Cortex of kidney (tissue), 1 donor: ENCODE measurements at places on chromosomes 3 and 15.

DNA sequence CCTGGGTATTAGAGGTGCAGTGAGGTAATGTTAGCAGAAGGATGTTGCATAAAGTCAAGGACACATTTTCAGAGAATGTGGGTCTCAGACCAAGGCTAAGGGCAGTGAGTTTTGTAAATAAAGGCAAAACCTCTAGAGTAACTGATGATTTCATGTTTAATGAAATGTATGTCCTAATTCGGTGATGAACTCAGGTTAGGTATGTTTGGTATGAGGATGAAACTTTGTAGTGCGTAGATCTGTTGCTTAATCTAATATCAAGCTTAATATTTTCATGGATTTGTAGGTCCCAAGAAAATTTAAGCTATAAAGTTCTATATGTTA is 3.6 kb downstream of the USP50 start:
- DNase-seq = no peak

DNA sequence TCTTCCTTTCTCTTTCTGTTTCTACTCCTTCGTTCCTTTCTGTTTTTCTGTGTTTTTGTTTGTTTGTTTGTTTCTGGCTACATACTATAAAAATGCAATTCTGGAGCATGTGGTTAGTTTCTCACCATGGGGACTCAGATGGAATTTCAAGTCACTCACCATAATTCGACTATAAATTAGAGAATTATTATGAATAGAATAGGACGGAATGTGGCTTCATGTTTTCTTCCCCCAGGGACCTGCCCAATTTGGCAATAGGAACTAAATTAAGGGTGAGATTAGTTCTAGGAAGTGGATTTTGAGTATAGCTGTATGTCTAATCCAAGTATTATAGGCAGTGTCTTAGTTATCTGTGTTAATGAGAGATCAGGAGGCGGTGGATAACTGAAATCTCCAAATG is 96.9 kb downstream of the THSD4 start:
- DNase-seq = no peak

GRCh38 chr15:82739086-82739485 is 29.4 kb upstream of the AP3B2 start:
- DNase-seq = no peak

DNA sequence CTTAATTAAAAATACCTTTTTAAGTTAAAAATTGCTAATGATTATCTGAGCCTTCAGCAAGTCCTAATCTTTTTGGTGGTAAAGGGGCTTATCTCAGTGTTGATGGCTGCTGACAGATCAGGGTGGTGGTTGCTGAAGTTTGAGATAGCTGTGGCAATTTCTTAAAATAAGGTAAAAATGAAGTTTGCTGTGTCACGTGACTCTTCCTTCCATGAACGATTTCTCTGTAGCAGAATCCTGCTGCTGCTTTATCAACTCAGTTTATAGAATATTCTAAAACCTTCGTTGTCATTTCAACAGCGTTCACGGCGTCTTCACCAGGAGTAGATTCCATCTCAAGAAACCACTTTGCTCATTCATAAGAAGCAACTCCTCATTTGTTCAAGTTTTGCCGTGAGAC is 110.1 kb downstream of the SUCNR1 start:
- no peak for DNase-seq

DNA sequence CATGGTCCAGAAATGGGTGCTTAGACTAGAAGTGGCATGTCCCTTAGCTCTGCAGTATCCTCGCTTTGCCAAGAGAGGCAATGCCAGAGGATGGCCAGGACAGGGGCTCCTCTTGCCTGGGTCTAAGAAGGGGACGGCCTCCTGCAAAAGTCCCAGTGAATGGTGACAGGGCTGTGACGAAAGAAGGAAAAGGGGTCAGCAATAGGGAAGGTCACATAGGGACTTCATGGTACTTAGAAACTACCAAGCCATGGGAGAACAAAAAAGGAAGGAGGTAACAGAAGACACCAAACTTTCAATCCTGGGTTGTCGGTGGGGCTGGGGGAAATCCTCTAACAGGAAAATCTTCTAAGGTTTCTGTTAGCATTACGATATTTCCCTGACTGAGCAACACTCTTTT is 36.2 kb upstream of the ATOSA start:
- no peak for DNase-seq

DNA sequence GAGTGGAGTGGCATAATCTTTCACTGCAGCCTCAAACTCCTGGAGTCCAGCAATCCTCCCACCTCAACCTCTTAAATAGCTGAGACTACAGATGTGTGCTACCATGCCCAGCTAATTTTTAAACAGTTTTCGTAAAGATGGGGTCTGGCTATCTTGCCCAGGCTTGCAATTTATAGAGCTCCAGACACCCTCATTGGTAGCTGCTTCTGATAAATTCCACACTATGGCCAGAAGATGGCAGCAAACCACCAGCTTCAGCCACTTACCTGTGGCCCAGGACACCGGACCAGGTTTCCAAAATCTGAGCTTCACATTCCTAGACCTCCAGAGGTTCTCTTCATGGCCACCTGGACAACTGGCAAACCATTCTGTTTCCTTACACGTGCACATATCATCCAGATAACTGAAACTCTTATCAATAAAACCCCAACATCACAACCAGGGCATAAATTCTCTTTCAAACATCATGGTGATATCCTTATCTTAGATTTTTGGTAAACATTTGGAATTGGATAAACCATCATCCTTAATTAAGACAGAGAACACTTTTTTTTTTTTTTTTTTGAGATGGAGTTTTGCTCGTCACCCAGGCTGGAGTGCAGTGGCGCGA is 28.9 kb downstream of the FBXW12 start:
- no peak for DNase-seq

GRCh38 chr15:58161436-58161930 is 23.3 kb downstream of the AQP9 start:
- no peak for DNase-seq

DNA sequence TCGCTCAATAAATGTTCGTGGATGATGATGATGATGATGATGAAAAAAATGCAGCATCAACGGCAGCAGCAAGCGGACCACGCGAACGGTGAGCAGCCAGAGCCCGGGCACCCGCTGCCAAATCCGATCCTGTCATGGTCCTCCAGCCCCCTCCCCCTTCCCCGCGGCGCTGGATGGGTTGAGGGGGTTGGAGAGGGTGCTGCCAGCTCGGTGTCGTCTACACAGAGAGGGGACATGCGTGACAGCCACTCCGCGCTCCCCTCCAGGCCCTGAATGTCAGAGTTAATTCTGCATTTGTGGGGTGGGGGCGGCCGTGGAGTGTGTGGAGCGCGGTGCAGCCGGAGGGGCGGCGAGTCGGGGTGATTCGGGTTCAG is 722 bp downstream of the CACNA1D start:
- no peak for DNase-seq

DNA sequence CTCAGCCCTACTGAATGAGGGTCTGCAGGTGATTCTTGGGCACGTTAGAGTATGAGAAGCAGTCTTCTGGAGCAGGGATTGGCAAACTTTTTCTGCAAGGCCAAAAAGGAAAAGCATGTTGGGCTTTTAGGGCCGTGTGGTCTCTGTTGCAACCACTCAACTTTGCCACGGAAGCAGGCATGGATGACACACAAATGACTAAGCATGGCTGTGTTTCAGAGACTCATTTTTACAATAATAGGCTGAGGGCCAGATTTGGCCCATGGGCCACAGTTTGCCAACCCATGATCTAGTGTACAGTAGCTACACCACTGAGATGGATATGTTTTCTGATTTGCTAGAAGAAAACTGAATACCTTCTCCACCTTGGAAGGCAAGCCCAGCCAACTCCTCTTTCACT is 66.1 kb upstream of the PRICKLE2 start:
- DNase-seq = no peak

GRCh38 chr3:116741467-116741866 is 31.9 kb downstream of the TUSC7 start:
- DNase-seq = no peak

- no peak for DNase-seq
Observed at GRCh38 chr3:13796701-13797460, 83.0 kb downstream of the WNT7A start.

GRCh38 chr3:23797491-23797890 is 8.3 kb upstream of the UBE2E1 start:
- no peak for DNase-seq

DNA sequence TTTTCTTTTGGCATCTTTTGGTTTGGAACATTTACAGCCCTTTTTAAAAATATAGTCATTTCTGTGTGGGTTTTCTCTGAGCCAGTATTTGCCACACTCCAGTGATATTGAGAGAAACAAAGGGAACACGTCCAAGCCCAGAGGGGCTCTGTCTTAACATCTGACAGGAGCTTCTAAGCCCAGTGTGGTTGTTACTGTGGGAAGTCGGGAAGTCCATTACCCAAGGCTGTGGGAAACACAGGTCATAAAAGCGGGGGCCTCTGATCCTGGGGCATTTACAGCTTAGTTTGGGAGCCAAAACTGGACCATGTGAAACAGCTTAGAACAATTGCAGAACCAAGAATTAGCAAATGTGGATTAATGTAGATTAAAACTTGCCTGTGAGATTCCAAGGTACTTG is 123.0 kb downstream of the PTPRG start:
- no peak for DNase-seq

- DNase-seq = no peak
Observed at GRCh38 chr15:57201578-57201977, 174.7 kb upstream of the CGNL1 start.

GRCh38 chr15:67117370-67117769 is 52.0 kb downstream of the SMAD3 start:
- no peak for DNase-seq

GRCh38 chr3:173013219-173013832 is 127.7 kb downstream of the SPATA16 start:
- DNase-seq = no peak

- DNase-seq = no peak
Observed at GRCh38 chr15:63971427-63971805, 74.9 kb downstream of the DAPK2 start.

- DNase-seq = no peak
Observed at GRCh38 chr3:184229394-184230080, at the start of gene VWA5B2. Gene VWA5B2 (plus strand): TSS chr3:184229585. CDS start chr3:184230529, 944 bp downstream.

GRCh38 chr15:73344056-73344455 is 24.7 kb downstream of the HCN4 start:
- no peak for DNase-seq

GRCh38 chr3:149388001-149388440 is 10.6 kb upstream of the TM4SF1 start:
- no peak for DNase-seq

DNA sequence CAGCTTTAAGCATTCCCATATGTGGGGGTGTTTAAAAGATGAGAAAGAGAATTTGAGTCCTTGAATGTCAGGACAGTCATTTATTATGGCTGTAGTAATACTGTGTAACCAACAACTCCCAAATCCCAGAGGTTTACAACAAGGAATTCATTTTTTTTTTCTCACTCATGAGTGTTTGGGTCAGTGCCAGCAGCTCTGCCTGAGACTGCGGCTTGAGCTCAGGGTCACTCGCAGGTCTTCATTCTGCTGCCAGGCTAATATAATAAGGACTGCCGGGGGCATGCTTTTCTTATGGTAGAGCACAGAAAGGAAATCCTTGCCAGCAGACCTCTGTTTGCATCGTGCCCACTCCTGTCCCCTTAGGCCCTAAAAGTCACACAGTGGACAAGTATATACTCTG is 277.9 kb upstream of the LMCD1 start:
- no peak for DNase-seq

- DNase-seq = no peak
Observed at GRCh38 chr3:12999147-13000140, 73.8 kb downstream of the IQSEC1 start.

GRCh38 chr3:72175296-72175858 is 390.4 kb upstream of the PROK2 start:
- DNase-seq = no peak

GRCh38 chr3:107524841-107525643 is 2.3 kb downstream of the BBX start:
- no peak for DNase-seq

- no peak for DNase-seq
Observed at GRCh38 chr3:18890449-18890848, 257.9 kb upstream of the KCNH8 start.

DNA sequence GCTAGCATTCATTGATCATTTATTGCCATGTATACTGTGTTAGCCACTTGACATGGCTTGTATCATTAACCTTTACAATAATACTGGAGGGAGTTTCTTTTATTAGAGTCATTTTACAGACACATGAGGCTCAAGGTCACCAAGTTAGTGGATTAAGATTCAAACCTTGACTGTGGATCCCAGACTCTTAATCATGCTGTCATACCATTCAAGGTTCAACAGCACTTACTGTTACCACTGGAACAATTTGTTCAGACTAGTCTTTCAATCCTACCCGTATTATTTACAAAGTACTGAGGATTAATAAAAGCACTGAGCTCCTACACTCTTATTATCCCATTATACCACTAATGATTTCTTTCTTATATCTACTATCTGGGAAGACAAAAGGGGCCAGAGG is 1.2 kb downstream of the COX17 start:
- DNase-seq = no peak

DNA sequence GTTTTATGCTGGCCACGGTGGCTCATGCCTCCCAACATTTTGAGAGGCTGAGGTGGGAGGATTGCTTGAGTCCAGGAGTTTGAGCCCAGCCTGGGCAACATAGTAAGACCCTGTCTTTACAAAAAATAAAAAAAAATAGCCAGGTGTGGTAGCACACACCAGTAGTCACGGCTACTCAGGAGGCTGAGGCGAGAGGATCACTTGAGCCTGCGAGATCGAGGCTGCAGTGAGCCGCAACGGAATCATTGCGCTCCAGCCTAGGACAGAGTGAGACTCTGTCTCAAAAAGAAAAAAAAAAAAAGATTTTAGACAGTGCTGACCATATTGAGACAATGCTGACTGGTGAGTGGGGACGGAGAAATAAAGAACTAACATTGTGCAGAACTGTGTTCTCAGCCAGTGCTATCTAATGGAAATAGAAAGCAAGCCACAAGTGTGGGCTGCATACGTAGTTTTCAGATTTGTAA is 67.2 kb downstream of the ST6GAL1 start:
- DNase-seq = no peak

DNA sequence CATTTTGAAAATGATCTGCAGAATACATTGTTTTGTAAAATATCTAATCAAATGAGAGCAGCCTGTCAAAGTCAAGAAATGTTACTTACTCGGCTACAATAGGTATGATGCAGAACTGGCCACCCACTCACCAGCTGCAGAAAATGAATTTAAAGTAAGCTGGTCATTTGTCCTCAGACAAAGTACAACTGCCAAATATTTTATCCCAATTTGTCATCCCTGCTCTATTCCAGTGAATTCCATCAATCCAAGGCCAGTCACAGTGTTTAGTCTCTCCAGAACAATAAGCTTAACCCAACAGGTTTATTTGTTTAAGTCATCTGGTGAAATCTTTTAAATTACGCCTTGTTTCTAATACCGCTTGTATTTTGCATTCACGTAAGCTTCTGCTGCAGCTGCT is 46.6 kb upstream of the TCF12 start:
- no peak for DNase-seq

GRCh38 chr3:139518926-139519842 is 20.4 kb downstream of the RBP1 start:
- no peak for DNase-seq

- no peak for DNase-seq
Observed at GRCh38 chr3:117193390-117193789, 483.8 kb downstream of the TUSC7 start.

- no peak for DNase-seq
Observed at GRCh38 chr15:38059665-38060064, 125.2 kb downstream of the TMCO5A start.
